Fibroblast of skin of abdomen (primary cell): ENCODE measurements at places on chromosomes 16 and 17.
A peak's percentile ranks its signal among the peaks of the same experiment; 100 is the strongest.

- DNase-seq = no peak
Measured at GRCh38 chr16:62602790-62603189, 566.6 kb upstream of the CDH8 start.

DNA sequence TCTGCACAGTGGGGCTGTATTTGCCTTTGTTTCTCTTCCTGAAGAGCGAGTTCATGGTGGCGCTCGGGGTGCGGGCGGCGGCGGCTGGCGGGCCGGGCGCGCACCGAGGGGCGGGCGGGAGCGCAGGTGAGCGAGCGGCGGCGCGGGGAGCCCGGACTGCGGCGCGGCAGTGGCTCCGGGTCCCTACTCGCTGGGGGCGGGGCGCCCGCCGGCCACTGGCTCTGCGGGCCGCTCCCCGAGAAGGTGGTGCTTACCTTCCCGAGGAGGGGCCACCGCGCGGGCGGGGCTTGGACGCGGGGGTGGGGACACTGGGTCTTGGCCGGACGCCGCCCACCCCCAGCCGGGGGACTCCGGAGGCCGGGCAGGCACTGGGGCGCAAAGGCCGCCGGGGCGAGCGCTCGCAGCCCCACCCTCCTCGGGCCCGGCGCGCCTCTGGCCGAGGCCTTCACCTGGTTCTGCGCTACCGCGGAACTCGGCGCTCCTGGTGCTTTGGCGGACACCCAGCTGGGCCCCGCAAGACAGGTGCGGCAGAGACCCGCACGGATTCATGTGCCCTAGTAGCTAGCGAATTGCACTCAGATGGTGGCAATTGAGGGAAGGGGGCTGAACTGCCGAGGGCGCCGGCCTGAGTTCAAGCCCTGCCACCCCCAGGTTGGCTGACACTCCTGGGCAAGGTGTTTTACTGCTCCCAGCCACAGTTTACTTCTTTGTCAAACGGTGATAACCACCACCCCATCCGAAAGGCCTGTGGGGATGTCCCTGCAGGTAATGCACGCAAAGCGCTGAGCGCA is at the start of gene PPL:
Gene PPL (minus strand): TSS at position 158 of the 791 bp plus-strand sequence. CDS start 103 bp downstream, at position 55.
- DNase-seq = no peak

DNA sequence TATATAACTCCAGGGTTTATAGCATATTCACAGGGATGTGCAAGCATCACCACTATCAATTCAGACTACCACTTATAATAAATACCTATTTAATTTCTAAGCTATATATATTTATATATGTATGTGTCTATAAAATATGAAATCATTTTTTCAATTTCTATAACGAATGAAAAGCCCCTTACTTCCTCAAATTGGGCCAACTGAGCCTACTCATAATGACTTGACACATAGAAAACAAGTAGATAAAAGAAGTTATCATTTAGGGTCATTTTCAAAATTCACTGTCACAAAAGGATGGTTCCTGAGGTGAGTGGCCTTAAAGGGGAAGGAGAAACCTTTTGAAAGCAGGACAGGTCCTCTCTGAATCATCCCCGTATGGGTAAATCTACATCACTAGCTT is 114.1 kb downstream of the ADCY9 start:
- no peak for DNase-seq

GRCh38 chr17:74361230-74362068 is at the start of gene BTBD17:
Gene BTBD17 (minus strand): TSS chr17:74361868. CDS start chr17:74361819, 49 bp downstream.
- DNase-seq = no peak

DNA sequence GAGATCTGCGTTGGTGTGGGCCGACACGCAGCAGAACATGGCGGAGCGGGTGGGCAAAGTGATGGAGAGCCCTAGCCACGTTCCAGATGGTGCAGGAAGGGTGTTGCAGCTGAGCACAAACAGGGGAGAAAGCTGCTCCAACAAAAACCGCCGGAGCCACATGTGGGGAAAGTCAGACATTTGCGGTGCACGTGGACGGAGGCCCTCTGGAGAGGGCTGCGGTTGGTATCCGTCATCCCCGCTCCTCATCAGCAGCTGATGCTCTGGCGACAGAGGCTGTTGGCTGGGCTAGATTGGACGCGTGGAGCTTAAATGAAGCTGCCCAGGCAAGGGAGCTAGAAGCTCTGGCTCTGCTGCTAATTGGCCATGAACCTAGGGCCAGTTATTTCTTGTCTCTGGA is 43.5 kb upstream of the ADCY9 start:
- DNase-seq = peak; percentile 62

DNA sequence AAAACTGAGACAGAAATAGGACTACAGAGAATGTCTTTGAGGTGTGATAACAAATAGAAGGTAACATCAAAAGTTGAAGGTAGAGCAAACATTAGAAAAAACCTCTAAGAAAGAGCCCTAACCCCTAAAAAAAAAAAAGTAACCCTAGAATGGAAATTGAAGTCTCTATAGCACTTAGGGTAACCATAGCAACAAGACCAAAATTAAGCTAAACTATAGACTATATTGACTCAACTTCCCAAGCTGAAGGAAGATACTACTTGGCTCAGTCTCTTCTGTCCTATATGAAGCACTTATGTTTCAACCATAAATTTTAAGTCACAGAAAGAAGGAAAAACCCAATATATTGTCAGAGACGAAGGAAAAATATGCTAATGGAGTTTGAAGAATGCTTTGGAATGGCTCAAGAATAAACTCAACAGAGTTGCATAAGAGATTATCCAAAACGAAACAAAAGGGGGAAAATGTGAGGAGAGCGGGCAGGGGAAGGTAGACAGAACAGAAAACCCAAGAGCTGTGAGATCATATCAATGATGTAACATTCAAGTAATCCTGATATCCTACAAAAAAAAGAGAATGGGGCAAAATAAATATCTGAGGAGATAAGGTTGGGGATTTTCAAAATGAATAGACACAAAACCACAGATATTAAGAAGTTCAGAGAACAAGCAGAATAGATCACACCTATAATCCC is 88.4 kb downstream of the USP32 start:
- no peak for DNase-seq
